ENCODE measurements at places on chromosomes 4 and X.

DNA sequence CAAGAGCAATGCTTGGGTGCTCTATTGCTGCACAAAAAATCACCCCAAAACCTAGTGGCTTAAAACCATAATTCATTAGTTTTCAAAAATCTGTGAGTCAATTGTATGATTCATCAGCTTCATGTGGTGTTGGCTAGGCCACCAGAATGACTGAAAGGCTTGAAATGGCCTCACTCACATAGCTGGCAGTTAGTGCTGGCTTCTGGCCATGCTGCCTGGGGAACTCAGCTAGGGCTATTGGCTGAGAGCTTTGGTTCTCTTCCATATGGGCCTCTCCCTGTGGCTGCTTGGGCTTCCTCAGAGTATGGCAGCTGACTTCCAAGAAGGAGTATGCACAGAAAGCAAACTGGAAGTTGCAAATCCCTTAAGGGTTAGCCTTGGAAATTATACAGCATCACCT is 3.1 kb upstream of the MTMR1 start:
- DNase-seq = peak; percentile 82

- no peak for DNase-seq
Measured at GRCh38 chrX:47351706-47352105, 18.7 kb upstream of the ZNF157 start.

- DNase-seq = no peak
Measured at GRCh38 chrX:120205816-120206753, 44.5 kb upstream of the ZBTB33 start.

GRCh38 chr4:75629239-75629638 is 1.1 kb downstream of the CDKL2 start:
- peak; percentile 73 for DNase-seq

DNA sequence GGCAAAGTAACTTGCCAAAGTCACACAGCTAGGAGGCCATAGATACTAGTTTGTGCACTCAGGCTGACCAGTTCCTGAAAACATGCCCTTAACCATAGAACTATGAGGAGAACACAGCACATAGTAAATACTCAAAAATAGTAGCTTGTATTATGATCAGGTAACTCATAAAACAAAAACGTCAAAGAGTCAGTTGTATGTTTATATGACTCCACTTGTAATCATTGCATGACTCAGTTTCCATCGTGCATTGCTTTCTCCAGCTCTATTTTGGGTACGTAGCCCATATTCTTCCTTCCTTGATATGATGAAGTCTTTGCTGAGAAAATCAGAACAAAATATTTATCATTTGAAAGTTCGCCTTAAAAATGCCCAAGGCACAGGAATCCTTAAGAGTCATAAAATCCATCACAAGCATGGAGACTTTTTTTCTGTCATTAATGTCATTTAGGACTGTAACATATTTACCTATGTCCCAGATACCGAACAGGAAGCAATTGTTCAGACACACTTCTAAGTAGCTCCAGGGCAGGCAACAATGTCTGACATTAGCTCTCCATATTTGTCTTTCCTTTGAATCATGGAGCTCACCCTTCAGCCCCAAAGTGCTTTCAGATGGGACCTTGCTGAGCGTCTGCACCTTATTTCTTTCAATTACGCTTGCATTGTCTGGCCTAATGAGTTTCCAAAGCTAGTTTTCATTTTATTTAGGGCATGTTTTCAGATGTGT is 11.2 kb upstream of the MID1 start:
- DNase-seq = no peak

- DNase-seq = no peak
Measured at GRCh38 chr4:122977103-122977502, 54.7 kb upstream of the NUDT6 start.

GRCh38 chrX:39065051-39065871 is 264.0 kb downstream of the MID1IP1 start:
- no peak for DNase-seq

GRCh38 chr4:159266981-159267868 is 164.3 kb downstream of the RAPGEF2 start:
- DNase-seq = peak; percentile 32
